C1 segment of cervical spinal cord (tissue), 14 donors: ENCODE measurements at places on chromosomes 16 and 17.

DNA sequence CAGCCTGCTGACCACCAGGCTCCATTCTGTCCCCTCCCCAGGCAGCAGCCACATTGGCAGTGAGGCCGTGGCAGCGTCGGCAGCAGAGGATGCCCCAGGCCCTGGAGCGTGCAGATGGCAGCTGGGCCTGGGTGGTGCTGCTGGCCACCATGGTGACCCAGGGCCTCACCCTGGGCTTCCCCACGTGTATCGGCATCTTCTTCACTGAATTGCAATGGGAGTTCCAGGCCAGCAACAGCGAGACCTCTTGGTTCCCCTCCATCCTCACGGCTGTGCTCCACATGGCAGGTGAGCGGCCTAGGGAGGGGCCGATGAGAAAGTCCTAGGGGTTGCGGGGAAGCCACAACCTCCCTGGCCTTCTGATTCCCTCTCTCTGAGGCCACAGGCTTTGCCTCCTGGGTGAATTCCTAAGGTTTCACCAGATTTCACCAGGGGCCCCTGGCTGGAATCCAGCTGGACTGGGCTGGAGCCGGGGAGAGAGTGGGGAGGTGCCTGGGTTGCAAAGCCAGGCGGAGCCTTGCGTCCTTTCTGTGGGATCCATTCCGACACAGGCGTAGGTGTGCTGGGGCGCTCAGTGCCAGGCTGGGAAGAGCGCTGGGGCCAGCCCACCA is 5.9 kb downstream of the SLC16A5 start:
- DNase-seq = no peak

DNA sequence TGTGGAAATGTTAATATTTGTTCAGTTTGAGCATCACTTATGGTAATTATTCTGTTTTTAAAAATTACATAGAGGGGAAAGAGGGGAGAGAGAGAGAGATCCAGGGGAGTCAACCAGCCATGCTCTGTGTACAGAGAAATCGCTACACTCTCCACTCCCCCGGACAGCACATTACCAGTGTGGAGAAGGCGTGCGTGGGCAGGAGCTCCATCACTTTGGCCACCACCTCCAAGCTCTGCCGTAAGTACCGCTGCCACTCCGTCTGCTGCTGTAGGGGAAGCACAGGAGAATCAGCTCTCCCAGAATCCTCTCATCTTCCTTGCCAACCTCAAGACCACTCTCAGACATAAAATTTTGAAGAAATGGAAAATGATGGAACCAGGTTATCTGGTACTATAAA is 70.2 kb upstream of the GSG1L start:
- DNase-seq = no peak

DNA sequence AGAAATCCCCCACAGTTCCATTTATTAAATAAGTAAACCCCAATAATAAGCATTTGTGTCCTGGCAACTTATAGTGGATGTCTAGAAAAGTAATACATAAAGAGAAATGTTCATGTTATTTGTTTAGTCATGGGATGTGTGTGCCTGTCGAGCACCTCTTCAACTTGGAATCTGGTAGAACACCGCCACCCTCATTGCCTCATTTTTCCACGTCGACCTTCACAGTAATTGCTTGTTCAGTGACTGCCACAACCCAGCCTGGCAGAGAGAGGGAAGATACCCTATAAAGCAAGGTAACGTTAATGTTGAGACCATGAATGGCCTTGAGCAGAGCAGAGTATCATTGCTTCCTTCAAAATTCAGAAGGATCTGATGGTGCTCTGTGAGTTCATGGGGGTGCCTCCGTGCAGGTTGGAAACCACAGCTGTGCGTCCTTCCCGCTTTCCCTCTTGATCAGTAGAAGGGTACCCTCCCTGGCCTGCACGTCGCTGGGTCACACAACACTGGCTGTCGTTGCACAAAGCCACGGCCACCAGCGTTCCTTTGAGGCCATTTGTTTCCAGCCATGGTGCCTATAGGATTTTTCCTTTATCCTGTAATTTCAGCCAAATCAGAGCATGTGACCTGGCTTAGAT is 3.7 kb upstream of the DNASE1 start:
- DNase-seq = no peak

GRCh38 chr17:8041979-8042378 is 3.1 kb downstream of the ALOX15B start:
- no peak for DNase-seq

DNA sequence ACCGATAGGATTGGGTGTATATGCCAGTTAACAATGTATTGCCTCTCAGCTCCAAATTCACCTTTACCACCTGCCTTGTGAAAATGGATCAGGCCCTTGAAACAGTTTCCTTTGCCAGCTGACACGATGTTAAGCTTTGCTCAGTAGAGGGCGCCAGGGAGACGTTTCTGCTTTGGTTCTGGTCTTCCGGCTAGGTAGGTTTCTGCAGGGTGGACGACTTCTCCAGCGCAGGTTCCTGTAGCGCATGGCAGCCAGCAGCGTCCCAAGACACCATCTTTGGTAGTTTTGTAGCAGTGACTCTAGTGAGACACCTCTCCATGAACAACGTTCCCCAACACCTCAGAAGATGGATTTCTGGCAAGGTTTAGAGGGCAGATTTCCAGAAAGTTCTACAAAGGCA is 24.0 kb downstream of the SYCE1L start:
- no peak for DNase-seq
